ENCODE measurements at places on chromosomes 4 and X.
A peak's percentile ranks its signal among the peaks of the same experiment; 100 is the strongest.

GRCh38 chrX:102515975-102516941 is at the start of gene TMSB15A:
TSS of gene TMSB15A (minus strand) at chrX:102516739.
- DNase-seq: peak; percentile 36

GRCh38 chr4:4853371-4853823 is 6.1 kb upstream of the MSX1 start:
- no peak for DNase-seq

GRCh38 chr4:3706565-3707422 is 59.4 kb upstream of the ADRA2C start:
- DNase-seq: no peak

GRCh38 chr4:138961129-138961528 is 54.5 kb upstream of the NOCT start:
- no peak for DNase-seq

DNA sequence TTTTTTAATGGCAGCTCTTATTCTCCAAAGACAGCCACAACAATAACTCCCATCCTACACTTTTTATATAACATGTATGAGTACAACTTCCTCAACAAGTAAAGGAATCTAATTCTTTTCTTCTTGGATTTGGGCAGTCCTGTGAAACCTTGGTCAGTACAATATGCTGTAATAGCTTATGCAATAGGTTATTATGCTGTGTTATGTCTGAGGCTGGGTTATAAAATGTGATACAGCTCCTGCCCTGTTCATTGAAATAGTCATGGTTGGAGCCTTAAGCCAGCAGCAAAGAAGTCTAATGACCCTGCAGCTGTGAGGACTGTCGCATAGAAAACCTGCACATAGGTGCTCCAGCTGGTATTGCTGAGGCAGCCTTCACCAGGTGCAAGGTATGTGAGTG is 215.8 kb upstream of the RASGEF1B start:
- no peak for DNase-seq

GRCh38 chr4:64807821-64808220 is 398.6 kb upstream of the TECRL start:
- DNase-seq: no peak

- peak; percentile 42 for DNase-seq
Measured at GRCh38 chr4:85084371-85085094, 118.0 kb upstream of the WDFY3 start.

DNA sequence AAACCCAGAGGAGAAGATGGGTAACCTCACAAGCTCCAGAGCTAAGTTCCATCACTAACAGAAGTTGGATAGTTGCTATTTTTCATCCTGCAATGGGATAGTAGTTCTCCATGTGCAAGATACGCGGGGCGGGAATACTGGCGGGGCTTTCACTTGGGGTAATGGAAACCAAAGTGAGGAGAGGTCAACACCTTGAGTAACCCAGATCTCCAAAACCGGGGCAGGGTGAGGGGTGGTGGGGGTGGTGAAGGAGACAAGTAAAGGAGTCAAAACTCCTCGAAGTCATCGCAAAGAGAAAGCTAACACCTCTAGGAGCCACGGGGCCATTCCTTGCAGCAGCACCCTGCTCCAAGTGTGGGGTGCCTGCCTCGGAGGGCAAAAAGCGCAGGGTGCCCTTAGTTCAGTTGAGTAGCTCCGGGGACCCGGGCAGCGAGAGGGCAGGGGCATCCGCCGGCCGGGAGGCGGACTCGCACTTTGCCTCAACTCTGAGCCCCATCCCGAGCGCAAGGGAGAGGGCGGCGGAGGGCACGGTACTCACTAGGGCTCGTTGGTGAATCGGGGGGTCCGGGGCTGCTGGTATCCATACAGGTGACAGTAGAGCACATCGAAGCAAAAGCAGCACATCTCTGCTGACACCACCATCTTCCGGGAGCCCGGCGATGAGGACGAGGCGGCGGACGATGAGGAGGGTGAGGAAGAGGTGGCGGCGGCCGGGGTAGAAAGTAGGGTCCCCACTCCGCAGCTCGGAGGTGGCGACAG is 645 bp downstream of the AMMECR1 start:
- peak; percentile 17 for DNase-seq

GRCh38 chr4:7807351-7807921 is 132.2 kb downstream of the AFAP1 start:
- DNase-seq: no peak

- no peak for DNase-seq
Measured at GRCh38 chr4:37359261-37359660, 114.7 kb downstream of the NWD2 start.

Measured in activated CD4-positive, alpha-beta T cell treated with anti-CD3 and anti-CD28 coated beads, Interleukin-2, amount 50 U/mL, for 16 hours (primary cell).